Inflammatory macrophage treated with lipopolysaccharide for 4 hours (primary cell): ENCODE measurements at places on chromosomes 2 and 18.

DNA sequence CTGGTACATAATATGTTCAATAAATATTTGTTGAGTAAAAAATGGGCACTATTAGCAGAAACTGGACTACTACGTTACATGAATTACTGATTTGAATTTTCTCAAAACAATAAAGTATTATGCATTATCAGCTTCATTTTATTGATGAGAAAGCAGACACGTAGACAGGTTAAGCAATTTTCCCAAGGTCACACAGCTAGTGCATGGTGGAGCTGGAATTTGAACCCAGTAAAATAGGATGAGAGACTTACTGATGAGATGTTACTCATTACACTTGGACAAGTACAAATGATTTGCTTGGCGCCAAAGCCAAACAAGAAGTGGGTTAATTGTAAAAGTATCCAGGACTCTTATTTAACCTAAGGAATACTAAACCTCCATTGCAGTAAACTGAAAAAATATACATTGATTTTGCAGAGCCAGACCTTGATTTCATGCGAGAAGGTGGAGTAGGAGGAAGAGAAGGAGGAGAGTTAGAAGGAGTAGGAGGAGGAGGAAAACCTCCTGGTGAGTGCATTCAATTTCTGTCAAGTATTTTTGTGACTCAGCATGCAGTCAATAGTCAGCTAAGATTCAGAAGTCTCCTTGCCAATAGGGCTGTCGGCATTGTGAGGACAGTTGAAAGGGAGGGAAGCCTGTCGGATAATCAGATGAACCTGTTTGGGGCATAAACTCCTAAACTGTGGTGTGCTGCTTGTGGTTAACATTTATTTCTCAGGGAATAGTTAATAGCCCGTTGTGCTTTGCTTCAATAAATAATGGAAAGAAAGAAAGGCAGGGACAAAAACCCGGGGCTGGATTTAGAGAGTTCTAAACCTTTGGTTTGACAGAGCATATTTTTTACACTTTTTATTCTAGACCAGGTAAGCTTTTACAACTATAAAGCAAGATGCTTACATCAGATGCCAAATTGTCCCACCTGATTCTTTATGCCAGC lies 77.0 kb upstream of the TACR1 start:
- no peak for DNase-seq

DNA sequence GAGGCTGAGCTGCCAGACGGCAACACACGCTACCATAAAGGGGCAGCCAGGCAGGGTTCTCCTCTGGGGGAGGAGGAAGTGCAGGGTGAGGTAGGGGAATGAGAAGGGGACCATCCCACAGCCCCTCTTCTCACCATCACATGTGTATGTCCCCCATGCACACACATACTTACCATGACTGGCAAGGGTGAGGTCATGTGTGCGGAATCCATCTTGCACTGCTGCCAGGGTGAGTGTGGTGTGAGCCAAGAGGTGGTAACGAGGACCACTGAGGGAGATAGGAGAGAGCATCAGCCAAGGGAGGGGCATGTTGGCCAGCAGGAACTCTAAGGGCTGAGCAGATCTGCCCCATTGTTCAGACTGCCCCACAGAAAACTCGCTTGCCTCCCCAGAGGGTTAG lies 7.1 kb downstream of the WDR54 start:
- no peak for DNase-seq

- no peak for DNase-seq
Measured at GRCh38 chr18:8802017-8802672, 96.8 kb downstream of the MTCL1 start.

- DNase-seq, result peak; percentile 85
Measured at GRCh38 chr2:39377226-39377939, 59.7 kb downstream of the MAP4K3 start.

- no peak for DNase-seq
Measured at GRCh38 chr2:151630372-151630771, 103.9 kb downstream of the NEB start.

DNA sequence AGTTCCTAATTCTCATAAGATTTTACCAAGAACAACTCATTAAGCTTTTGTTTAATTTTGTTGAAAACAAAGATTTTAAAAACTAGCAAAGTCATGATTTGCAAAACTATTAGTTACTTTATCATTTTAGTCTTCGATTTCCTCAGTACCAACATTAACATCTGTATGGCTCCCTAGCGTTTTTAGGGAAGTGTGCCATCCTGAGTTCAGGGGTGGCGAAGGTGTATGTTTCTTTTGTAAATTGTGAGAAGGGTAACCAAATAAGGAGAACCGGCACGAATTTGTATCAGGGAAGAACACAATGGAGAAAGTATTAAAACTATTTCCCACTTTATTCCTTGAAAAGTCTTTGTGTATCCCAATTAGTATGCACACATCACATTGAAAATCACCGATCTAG lies 419.9 kb downstream of the DSC3 start:
- no peak for DNase-seq

- DNase-seq, result no peak
Measured at GRCh38 chr2:21332993-21333625, 209.3 kb downstream of the TDRD15 start.

GRCh38 chr18:69817335-69817940 lies 130.2 kb downstream of the CD226 start:
- no peak for DNase-seq

- DNase-seq, result no peak
Measured at GRCh38 chr2:56757884-56758545, 574.2 kb downstream of the CCDC85A start.

GRCh38 chr2:57674025-57674424 lies 372.6 kb upstream of the VRK2 start:
- DNase-seq, result no peak

DNA sequence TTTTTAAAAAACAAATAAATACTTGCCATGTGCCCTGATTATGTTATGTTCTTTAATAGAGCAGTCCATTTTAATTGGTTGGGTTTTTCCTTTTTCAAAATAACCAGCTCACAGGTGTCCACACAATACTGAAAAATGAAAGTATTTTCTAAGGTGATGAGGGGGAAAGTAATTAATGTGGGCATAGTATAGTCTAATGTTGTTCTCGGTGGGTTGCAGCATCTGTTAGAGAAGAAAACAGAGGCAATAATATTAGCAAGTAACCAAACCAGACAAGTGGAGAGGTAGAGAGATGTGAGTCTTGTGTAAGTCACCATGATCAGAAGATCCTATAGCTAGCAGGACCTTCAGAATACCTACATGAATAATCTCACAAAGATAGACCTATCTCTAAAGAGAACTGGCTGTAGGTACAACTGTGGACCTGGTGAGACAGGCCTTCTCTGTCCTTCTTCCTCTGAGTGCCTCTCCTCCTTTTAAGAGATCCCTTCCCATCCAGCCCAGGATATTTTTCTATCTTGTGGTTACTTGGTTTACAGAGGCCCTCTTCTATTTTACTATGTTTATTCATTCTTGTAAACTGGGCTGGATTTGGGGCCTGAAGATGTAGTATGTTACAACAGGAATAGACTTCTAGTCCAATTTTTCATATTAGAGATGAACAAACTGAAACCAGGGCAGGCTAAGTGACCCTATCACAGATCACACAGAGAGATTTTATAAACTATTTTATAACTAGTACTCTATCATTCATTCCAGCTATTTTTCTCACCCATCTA lies 67.1 kb upstream of the MSTN start:
- DNase-seq, result no peak

- no peak for DNase-seq
Measured at GRCh38 chr2:43776324-43776723, 2.5 kb downstream of the DYNC2LI1 start.

DNA sequence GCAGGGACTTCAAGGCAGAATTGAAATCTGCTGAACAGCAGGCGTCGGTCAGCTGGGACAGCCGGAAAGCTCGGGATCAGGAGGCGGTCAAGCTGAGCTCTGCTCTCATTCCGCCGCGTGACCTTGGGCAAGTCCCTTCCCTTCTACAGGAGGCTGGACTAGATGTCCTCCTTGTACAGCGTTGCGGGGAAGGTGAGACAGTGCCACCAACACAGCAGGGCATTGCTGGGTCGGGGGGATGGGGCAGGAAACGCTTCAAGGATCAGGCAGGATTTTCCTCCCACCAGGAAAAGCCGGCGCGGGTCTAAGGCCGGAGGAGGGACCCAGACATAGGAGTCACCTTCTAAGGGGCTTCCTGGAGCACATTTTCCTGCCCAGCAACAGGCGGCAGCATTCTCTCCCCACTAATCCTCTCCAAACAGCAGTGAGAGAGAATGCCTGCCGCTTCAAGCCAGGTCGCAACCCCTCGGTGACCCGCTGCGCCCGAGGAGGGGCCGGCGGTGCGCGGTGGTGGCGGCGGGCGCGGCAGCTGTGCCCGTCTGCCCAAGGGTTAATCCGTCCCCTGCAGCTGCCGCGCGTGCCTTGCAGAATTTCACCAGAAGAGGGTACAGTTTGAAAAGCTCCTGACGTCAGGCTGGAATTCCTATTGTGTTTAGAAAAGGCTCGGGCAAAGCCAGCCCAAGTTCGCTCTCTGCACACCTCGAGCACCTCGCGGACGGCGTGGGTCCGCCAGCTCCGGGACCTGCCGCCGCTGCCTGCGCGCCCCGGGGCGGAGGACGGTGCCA lies at the start of gene KCNF1:
KCNF1 (plus strand) TSS at position 644 of the 785 bp plus-strand sequence. CDS start 493 bp downstream, outside the sequence.
- peak; percentile 30 for DNase-seq

- no peak for DNase-seq
Measured at GRCh38 chr2:38704664-38705063, 38.8 kb downstream of the GALM start.

GRCh38 chr18:49752095-49752457 lies 61.3 kb downstream of the ACAA2 start:
- no peak for DNase-seq

- DNase-seq, result peak; percentile 46
Measured at GRCh38 chr2:159832858-159833257, 34.9 kb upstream of the CD302 start.

- no peak for DNase-seq
Measured at GRCh38 chr2:95669441-95669991, 77.7 kb downstream of the TRIM43 start.

GRCh38 chr18:4510711-4511110 lies 55.6 kb upstream of the DLGAP1 start:
- peak; percentile 6 for DNase-seq

DNA sequence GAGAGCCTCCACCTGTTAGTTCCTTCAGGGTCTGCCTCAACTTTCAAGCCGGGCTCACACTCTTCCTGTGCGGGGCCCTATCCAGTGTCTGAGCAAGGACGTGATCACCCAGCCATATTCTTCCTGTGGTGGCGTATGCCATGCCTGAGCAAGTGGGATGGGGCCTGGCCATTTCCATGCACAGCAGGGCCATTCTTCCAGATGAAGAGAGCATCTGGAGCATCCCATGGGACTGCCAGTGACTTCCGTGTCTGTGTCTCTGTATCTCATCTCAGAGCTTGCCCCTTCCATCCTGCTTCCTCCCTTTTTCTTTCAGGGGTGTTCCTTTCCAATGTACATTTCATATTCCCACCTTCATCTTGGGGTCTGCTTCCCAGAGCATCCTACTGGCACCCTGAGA lies 20.2 kb downstream of the SCG2 start:
- no peak for DNase-seq

- DNase-seq, result no peak
Measured at GRCh38 chr2:54773838-54774237, 50.4 kb downstream of the EML6 start.

- no peak for DNase-seq
Measured at GRCh38 chr2:189151906-189152305, 27.7 kb downstream of the COL5A2 start.

- DNase-seq, result peak; percentile 10
Measured at GRCh38 chr2:106085181-106085940, 108.7 kb downstream of the UXS1 start.

DNA sequence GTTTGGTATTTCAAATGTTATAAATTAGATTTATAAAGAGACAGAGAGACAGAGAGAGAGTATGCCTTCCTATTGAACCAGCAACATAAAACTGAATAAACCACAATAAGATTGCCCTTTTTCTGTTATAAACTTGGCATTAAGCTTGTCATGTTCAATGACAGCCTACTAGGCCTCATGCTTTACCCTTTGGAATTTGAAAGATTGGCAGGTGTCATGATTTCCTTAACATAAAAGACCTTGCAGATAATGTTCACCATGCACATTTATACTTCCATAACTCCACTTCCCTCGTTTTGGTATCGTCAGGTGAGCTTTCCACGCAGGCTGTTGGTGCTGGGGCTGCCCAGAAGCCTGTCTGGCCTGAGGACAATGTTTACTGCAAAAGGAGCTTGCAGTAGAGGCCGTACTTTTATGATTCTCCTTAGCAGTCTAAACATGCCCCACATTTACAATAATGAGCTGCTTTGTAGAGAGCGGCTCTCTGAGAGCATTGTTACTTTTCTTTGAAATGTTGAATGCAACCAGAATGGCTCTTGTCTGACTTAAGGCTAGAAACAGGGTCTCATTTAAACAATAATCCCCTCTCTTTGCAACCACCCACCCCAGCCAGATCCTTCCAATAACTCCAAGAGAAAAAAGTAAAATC lies 379.1 kb upstream of the ATP5MC3 start:
- DNase-seq, result no peak

- DNase-seq, result no peak
Measured at GRCh38 chr18:303011-303410, 35.2 kb upstream of the THOC1 start.

DNA sequence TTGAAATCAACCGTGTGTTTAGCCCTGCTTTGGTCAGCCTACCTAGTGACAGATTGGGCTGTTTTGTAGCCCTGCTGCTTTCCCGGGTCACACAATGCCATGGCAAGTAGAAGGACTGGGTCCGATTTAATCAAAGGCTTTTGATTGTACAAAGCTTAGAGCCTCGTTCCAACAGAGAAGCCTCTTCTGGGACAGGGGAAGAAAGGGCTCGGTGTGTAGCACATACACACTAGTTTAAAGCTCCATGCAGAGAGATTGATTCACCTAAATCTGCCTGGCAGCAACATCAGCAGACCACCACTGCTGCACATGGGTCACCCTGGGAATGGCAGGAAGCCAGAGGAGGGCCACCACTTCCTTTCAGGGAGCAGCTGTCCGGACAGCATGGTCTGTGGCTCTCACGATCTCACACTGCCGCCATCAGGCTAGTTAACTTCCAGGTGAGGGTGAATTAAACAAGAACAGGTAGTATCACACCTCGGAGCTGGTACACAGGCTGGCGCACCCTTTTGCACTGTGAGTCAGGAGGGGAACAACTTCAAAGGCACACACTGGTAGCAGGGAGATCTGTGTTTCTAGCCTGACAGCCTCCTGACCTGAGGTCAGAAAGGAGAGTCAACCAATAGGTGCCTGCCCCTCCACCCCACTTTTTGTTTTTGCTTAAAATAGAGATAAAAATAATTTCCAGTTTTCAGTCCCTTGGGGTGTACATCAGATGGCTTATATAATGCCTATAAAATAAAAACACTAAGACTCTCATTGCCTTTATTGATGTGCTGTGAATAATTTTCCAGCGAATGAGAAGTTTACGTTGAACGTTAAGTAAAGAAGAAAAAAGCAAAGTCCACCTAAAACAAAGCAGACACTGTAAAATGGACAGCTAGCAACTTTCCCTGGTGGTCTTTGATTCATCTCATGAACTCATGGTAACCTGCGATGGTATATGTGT lies 108.5 kb downstream of the CDCA7 start:
- no peak for DNase-seq

- DNase-seq, result no peak
Measured at GRCh38 chr2:233363744-233364235, 9.5 kb downstream of the DGKD start.
